Hypothalamus (tissue), 51 donors: ENCODE measurements at places on chromosomes 13 and 19.

DNA sequence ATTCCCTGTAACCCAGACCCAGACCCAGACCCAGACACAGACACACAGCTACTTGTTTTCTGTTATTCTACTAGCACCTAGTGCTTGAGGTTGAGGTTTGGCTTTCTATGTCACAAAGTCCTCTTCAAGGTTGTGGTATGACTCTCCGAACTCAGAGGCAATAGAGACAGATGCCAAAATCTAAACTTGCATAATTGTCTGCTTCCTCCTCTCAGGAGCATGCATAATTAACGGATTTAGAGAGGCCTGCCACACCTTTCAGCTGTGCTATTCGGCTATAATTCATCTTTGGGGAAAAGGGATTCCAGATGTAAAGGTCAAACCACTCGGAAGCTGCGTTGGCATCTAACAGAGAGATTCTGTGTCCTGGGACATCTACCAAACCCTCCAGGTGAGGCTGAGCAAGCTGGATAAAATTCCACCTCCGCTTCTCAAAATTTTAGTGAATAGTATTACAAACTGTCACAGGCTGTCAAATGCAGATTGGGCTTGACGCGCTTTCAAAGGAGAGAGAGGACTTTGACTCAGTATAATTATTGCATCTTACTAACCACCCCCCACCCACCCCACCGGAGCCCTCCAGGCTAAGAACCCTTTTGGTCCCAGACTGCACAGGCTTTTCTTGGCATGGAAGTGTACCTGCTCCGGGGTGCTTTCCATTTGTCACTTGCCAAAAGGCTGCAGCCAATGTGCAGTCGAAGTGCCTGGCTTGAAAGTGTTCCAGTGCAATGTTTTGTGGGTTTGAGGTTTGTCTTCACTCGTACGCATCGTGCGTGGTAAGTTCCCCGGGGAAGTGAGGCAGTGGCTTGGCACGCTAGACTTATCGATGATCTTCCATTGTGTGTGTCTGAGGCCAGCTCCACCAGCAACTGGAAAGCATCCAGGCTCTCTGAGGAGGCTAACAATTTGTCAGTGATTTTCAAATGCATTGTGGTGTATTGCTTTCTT lies 194.1 kb downstream of the TDRD3 start:
- DNase-seq, result no peak

DNA sequence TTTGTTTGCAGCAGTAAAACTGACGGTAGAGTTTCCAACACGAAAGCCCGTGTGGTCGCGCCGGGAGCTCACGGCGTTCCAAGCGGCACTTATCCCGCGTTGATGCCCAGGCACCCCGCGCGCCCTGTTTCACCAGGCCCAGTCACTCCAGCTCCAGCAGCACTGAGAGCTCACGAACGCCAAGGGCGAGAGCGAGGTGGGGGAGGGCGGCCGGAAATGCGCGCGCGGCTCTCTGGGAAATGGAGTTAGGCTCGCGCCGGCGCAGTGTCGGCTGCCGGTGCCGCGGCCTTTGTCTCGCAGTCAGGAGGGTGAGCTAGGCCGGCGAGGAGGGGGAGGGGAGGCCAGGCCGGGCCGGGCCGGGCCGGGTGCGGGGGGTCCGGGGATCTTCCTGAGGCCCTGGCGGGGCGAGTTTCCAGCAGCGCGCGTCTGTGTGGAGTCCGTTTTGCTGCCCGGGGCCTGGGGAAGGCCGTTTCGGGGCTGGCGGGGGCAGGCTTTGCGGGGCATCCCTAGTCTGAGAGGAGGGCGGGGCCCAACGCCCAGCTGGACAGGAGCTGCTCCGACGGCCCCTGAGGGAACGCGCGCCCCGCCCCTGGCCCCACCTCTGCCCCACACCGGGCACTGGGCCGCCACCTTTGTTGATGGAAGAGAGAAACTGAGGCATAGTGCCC lies at the start of gene ZNF135:
TSS of gene ZNF135 (plus strand) at position 280 of the 668 bp plus-strand sequence. CDS start 721 bp downstream, outside the sequence.
- DNase-seq, result peak; percentile 54

DNA sequence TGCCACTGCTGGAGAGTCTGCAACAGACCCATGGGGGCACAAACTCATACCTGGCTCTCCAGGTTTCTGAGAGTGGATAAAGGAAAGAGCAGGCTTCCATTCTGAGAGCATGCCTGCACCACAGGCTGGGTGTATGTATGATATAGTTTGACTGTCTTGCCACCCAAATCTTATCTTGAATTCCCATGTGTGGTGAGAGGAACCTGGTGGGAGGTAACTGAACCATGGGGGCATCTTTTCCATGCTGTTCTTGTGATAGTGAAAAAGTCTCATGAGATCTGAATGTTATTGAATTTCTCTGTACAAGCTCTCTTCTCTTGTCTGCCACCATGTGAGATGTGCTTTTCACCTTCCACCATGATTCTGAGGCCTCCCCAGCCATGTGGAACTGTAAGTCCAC lies 50.2 kb downstream of the ERICH6B start:
- no peak for DNase-seq

DNA sequence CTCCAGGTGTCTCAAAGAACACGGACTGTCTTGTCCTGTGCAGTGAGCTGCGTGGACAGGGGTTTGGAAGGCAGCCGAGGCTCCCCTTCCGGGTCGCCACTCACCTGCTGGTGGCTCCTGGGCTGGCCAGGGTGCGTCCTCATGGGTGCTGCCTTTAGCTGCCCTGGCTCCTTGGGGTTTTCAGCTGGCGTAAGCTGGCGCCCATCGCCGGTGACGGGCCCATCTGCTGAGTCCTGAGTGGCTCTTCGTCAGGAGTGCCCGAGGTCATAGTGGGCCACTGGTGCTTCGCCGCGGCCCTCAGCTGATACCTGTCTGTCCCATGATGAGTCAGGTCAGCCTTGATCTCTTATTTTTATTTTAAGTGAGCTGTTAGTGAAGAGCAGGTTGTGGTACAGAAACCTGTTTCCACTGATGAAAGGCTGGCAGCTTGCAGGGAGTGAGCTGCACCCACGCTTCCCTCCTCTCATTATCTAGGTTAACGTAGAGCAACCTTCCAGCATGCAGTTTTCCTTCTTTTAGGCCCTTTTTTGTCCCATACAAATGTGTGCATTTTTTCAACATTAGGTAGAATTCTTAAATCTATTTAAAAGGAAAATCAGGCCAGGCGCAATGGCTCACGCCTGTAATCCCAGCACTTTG lies 18.4 kb downstream of the EPN1 start:
- DNase-seq, result no peak

DNA sequence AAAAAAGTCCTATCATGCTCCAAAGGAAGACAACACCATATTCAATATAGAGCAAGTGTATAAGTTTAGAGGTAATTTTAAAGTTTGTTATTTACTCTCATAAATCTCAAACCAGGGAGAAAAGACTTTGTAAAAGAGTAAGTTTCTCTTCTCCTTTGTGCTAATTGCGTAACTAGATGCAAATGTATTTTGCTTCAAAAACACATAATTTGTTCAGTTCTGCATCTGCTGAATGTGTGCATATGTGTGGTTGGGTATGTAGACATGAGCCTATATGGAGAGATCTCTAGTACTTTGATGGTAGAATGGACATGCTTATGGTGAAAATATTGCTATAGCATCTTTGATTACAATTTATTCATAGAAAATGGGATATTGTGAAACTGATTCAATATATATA lies 17.8 kb upstream of the MIR17HG start:
- no peak for DNase-seq

GRCh38 chr13:24684600-24684998 lies 4.4 kb downstream of the ATP12A start:
- peak; percentile 22 for DNase-seq
